ENCODE measurements at places on chromosomes 11 and 22. TPM values are rescaled to one million over a fixed set of nuclear protein-coding genes. Genes with fewer than 3 reads are reported as not detected.

GRCh38 chr22:39808081-39808480 is 85.5 kb downstream of the ENTHD1 start:
- H3K27ac ChIP-seq = no peak overlapping the region
- no peak overlapping the region for H3K4me3 ChIP-seq
- DNase-seq = no peak
- no peaks in the 10 kb centered on the region for H3K4me1 ChIP-seq

DNA sequence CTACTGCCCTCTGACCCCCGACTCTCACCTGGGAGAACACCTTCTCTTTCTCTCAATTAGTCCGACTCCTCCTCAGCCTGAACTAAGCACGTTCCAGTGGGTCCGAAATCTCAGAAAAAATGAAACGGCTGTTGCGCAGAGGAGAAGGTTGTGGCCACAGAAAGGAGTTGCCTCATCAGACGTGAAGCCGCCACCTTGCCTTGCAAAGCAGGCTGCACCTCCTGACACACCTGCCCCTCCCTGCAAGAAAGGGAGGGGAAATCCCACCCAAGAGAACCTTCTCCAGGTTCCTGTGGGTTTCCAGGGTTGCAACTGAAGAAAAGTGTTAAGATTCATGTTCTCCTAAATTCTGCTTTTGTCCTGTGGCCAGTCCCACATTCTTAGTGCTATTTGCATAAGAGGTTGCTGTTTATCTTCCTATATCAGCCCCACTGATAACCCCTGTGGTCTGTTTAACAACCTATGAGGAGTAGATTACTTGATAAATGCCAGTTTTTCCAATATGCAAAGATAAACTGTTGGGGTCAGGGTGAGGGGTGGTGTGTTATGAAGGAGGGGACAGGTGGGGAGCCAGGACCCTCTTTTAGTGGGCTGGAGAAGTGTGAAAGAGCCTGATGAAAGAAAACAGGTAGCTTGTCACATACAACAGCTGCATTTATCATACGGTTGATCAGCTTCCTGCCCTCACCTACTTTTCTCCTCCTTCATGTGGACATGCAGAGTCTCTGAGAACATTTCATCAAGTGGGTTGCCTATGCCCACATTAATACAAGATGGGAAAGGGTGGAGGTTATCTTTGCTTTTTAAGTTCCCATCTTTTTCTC is 18.2 kb downstream of the ZBTB16 start:
- no peak overlapping the region for H3K4me3 ChIP-seq
- DNase-seq = no peak
- H3K36me3 ChIP-seq = no peaks in the 10 kb centered on the region
- H3K27me3 ChIP-seq = no peaks in the 10 kb centered on the region
- peaks cover 17% of the 10 kb centered on the region for H3K4me1 ChIP-seq

- DNase-seq = no peak
- peaks cover 5% of the 10 kb centered on the region for H3K4me1 ChIP-seq
- H3K4me3 ChIP-seq = no peak overlapping the region
- H3K27me3 ChIP-seq = no peaks in the 10 kb centered on the region
Measured at GRCh38 chr11:68041617-68042218, 2.9 kb downstream of the TCIRG1 start.

GRCh38 chr11:109815500-109816150 is 277.6 kb upstream of the ZC3H12C start:
- no peaks in the 10 kb centered on the region for H3K4me1 ChIP-seq
- DNase-seq = no peak
- H3K36me3 ChIP-seq = no peaks in the 10 kb centered on the region
- H3K27ac ChIP-seq = no peak overlapping the region
- no peak overlapping the region for H3K4me3 ChIP-seq

DNA sequence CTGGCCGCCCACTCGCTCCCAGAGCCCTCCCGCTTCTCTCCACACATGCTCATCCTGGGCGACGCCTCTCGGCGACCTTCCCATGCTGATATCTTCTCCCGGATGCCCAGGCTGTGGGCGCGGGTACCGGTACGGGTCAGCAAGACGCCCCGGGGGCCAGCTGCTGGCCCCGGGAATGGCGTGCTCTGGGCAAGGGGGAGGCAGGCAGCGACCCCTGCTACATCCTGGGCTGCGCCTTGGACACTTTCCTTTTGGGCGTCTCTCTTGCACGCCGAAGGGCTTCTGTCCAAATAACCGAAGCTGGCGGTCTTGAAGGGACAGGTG is 48.1 kb downstream of the RPL27A start:
- no peaks in the 10 kb centered on the region for H3K36me3 ChIP-seq
- no peak overlapping the region for H3K4me3 ChIP-seq
- H3K27ac ChIP-seq = peak overlapping the region; percentile 94
- H3K4me1 ChIP-seq = peaks cover 27% of the 10 kb centered on the region
- no peak for DNase-seq
- no peaks in the 10 kb centered on the region for H3K27me3 ChIP-seq

DNA sequence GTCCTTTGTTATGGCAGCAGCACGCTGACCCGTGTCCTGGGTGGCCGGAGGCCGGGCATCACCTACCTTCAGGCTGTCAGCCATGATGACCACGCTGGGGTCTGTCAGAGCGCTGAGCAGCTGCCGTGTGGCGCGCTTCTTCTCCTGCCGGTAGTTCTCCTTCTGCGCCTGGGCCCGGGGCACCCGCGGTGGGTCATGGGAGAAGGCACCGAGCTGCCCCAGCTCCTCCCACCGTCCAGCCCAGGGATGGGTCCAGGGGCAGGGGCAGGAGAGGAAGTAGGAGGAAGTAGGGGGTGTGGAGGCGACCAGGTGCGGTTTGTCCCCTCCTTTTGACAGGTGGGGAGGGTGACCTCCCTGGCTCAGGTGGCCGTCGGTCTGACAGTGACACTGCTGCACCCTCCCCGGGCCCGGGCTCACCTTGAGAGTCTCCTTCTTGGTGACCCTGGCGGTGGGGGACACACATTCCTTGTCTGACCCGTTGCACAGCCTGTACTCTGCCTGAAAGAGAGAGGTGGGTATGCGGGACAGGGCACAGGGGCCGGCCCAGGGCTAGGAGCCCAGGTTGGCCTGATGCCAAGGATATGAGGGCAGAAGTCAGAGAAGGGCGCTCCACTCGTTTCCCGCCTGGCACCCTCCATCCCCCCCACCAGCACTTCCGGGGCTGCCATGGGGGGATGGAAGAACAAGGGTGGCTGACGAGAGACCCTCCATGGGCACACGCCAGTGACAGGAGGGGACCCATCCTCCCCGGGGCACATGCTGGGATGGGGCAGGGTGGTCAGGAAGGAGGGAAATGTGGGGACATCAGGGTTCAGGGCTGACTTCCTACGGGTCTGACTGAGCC is 43.0 kb downstream of the OSBPL5 start:
- H3K36me3 ChIP-seq = no peaks in the 10 kb centered on the region
- H3K4me1 ChIP-seq = peaks cover 21% of the 10 kb centered on the region
- no peaks in the 10 kb centered on the region for H3K27me3 ChIP-seq
- peak; percentile 26 for DNase-seq

DNA sequence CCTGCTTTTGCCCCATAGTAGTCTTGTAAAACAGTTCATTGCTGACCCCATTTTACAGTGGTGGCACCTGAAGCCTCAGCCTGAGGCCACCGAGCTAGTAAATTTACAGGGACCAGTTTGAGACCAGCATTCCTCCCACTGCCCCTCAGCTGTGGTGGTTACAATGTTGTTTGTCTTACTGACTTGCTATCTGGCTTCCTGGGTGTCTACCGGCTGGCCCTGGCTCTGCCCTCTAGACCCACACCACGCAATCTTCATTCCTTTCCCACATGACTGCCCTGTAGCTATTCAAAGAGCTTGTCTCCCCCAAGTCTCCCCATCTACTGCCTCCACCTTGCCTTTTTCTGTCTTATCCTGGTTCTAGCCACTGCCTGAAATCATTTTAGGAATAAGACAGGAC is 20.8 kb downstream of the PIK3IP1 start:
- no peak overlapping the region for H3K4me3 ChIP-seq
- no peak overlapping the region for H3K27ac ChIP-seq
- no peaks in the 10 kb centered on the region for H3K27me3 ChIP-seq
- DNase-seq = no peak
- no peaks in the 10 kb centered on the region for H3K4me1 ChIP-seq

DNA sequence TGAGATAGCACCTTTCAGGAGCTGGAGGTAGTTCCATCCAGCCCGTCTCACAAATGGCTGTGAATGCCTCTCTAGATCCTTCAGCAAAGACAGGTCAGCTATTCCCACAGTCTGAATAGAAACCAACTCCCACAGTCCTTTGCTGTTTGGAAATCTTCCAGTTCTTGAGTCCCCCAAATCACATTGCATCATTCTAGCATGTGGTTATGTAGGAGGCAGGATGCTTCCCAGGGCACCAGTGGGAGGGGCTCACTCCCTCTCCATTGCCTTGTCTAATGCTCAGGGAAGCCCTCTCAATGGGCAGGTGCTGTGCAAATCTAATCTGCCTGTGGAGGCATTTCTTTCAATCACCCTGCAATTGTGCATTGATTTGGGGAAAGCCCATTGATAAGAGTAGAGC is 14.6 kb downstream of the NAV2 start:
- H3K27me3 ChIP-seq = no peaks in the 10 kb centered on the region
- no peaks in the 10 kb centered on the region for H3K36me3 ChIP-seq
- H3K4me1 ChIP-seq = no peaks in the 10 kb centered on the region
- no peak overlapping the region for H3K27ac ChIP-seq
- DNase-seq = no peak
- H3K4me3 ChIP-seq = no peak overlapping the region

DNA sequence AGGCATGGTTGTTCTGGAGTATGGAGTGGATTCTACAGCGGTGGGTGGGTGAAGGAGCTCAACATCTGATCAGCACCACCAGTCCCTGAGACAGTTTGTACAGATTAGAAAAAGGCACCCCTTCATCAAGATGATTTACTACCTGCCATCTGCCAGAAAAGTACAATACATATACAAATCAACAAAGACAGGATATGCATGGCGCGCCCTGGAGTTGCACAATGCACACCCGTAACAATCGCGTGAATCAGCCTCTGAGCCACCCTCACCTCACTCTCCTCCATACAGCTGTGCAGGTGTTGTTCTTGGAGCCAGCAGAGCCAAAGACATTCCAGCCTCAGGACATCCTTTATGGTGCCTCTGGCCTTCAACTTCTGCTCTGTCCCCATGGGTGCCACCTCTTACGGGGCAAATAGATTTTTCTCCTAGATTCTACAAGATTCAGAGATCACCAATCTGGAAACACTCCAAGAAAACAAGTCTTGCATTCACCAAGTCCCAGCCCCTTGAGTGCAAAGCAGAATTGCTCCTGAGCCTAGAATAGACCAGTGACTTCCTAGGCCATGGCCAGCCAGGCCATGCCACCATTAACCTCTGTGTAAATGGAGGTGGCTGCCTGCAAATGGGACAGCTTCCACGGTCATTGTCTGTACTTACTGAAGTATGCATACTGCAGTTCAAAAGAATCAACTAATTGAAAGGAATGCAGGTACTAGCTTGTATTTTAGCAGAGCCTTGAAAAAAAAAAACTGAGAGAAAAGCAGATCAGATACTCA is 490.9 kb downstream of the SOX6 start:
- no peak for DNase-seq
- no peaks in the 10 kb centered on the region for H3K27me3 ChIP-seq
- no peaks in the 10 kb centered on the region for H3K36me3 ChIP-seq
- no peak overlapping the region for H3K4me3 ChIP-seq
- H3K27ac ChIP-seq = no peak overlapping the region
- H3K4me1 ChIP-seq = no peaks in the 10 kb centered on the region

The HBB gene
- total RNA-seq = 2,778 TPM

The C2CD3 gene
- total RNA-seq = 35.6 TPM

The CDKN1C gene
- total RNA-seq = 213 TPM

The PELI3 gene
- 27.7 TPM for total RNA-seq

The HTR3A gene
- total RNA-seq = 0.21 TPM

The SHISA8 gene
- total RNA-seq = 0.30 TPM

Measured in uterus (tissue), 4 donors.